NCI-H2081 treated with DMSO at 0.1 percent for 48 hours (cell line): ENCODE measurements at places on chromosomes 16 and 17.

DNA sequence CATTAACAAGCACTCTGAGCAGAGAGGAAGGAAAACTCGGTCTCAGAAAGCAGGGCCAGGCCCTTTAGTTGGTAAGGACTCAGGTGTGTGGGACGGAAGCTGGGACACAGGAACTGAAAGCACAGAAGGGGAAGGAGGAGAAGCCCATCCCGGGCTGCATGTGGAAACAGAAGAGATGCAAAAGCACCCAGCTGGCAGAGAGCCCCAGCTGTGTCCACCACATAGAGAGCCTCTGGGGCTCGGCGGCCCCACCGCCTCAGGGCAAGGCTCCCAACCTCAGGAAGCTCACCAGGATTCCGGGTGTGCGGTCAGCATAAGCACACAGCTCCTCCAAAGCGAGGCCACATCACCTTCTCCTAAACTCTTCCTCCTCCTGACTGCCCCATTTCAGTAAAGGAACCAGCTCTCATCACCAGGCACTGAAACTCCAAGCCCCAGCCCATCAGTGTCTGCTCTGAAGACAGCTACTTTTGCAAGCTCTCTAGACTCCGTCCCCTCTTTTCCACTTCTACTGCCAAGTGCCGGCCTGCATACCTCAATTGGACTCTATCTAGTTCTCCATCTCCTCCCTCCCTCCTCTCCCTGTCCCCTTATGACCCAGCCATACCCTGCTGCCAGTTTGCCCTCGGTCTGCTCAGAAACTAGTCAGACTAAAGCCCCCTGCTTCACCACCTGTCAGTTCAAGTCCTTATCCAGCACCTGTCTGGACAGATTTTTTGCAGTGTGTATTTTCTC is 6.0 kb downstream of the ST3GAL2 start:
- no peak for DNase-seq

GRCh38 chr17:40457964-40458791 is 14.9 kb downstream of the IGFBP4 start:
- DNase-seq, result no peak

DNA sequence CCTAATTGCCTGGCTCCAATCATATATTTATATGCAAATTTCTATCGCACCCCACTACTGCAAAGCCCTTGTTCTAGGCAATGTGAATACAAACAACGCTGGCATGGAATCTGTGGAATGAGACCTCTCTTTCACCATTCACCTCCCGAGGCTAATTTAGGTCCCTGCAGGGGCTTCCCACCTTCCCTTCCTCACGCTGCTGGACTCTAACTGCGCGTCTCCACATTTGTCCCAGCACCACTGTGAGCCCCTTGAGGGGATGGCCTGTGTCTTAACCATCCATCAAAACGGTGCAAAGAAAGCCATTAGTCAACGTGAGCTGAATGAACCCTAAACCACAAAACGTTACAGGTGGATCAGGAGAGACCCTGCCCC is 1.6 kb downstream of the TMEM114 start:
- no peak for DNase-seq

- DNase-seq, result no peak
Measured at GRCh38 chr16:2210386-2211365, at the start of gene BRICD5. BRICD5 (minus strand) TSS chr16:2210863; CDS start chr16:2210833, 30 bp downstream.

DNA sequence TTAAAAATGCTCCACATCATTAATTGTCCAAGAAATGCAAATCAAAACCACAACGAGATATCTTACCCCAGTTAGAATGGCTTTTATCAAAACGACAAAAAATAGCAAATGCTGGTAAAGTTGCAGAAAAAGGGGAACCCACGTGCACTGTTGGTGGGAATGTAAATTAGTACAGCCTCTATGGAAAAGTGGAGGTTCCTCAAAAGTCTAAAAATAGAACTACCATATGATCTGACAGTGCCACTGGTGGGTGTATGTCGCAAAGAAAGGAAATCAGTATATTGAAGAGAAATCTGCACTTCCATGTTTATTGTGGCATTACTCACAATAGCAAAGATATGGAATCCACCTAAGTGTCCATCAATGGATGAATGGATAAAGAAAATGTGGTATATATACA is 38.2 kb upstream of the ZFHX3 start:
- no peak for DNase-seq

DNA sequence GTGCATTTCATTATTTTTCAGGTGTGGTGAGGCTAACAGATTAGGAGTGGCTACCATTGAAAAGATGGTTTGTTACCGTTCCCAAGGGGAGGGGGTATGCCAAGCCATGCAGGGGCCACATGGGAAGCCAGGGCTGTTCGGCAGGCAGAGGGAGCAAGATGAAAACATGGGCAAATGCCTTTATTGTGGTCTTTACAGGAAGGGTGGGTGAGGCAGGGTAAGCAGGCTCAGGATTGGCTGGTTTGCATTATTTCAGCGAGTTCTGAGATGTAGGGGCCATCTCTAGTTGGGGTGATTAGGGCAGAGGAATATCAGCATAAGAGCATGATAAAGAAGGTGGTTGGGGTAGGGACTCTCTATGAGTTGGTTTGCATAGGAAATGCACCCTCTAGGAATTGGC is 117.6 kb downstream of the CCT6B start:
- DNase-seq, result no peak
